ENCODE measurements at places on chromosomes 12 and 14.

- DNase-seq: no peak
These were observed 48.6 kb upstream of the YARS2 start for GRCh38 chr12:32804301-32804700.

- no peak for DNase-seq
These were observed 14.1 kb upstream of the LRP1-AS start for GRCh38 chr12:57161491-57161890.

DNA sequence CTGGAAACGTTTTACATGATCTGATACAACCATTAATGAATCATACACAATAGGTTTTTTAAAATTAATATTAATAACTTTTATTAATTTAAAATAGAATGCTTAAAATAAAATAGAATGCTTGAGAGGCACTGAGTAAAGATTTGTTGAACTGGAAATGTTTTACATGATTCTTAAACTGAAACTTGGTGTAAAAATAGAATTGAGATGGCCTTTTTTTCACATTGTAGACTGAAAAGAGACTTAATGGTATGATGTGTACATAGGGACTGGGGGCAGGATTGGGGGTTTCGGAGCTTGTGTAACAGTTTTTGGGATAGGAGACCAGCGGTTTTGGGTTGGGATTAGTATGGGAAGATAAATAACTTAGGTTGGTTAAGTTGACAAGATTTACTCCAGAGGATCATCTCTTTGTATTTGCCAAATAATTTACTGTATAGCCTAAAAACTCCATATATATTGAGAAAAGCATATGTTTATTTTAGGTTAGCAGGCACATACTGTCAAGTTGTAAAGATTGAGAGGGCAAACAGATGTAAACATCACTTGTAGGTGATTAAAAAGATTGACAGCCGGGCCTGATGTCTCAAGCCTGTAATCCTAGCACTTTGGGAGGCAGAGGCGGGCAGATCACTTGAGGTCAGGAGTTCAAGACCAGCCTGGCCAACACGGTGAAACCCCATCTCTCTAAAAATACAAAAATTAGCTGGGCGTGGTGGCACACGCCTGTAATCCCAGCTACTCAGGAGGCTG is 2.0 kb upstream of the ZNF410 start:
- DNase-seq: no peak

DNA sequence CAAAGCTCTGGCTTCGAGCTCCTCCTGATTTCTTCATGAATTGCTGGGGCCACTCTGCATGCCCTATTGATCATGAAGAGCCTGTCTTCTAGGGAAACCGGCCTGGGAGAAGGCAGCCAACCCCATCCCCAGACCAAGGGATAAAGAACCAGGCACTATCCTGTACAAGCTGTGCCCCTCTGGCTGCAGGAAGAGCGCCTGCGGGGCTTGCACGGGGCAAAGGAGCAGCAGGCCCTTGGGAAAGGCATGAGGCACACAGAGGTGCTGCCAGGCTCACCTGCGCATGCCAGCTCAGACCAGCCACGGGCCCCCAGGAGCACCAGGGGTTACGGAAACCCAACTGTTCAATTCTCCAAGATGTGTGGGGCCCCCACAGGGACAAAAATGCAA is 2.1 kb downstream of the ITPK1 start:
- DNase-seq: peak; percentile 9

GRCh38 chr12:108273217-108273616 is 65.9 kb downstream of the CMKLR1 start:
- no peak for DNase-seq

GRCh38 chr14:92600318-92601053 is 86.9 kb downstream of the RIN3 start:
- DNase-seq: no peak

DNA sequence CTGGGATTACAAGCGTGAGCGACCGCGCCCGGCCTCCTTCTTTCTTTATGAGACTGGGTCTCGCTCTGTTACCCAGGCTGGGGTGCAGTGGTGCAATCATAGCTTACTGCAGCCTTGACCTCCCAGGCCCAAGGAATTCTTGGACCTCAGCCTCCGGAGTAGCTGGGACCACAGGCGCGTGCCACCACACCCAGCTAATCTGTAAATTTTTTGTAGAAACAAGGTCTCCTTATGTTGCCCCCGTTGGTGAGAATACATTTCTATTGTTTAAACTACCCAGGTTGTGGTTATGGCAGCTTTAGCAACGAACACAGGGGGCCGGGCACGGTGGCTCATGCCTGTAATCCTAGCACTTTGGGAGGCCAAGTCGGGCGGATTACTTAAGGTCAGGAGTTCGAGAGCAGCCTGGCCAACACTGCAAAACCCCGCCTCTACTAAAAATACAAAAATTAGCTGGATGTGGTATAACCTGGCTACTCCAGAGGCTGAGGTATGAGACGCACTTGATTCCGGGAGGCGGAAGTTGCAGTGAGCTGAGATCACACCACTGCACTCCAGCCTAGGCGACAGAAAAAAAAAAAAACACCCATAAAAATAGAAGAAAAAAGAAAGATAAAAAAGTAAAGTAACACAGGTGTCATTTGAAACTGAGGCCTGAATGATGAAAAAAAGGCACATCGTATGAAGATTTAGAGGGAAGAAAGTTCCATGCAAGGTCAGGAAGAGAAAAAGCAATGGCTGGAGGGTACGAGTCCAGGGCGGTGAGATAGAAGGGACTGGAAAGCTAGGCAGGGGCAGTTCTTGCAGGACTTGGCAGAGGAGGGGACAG is 977 bp upstream of the TMEM120B start:
- DNase-seq: no peak

DNA sequence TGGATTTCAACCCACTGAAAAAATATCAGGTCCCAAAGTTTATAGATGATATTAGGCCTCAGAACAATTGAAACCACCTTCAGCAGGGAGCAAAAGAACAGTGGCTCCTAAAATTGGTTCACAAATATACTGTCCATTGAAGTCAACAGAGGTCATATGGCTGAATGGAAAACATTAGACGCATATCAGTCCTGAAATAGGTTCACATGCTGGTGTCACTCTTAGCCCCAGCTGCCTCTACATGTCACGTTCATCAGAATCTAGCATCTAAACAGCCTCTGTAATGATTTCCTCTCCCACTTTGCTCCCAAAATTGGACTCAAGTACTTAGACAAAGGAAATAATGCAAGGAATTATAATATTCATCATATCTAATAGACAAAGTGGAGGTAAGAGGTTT is 8.7 kb downstream of the FLRT2 start:
- no peak for DNase-seq

DNA sequence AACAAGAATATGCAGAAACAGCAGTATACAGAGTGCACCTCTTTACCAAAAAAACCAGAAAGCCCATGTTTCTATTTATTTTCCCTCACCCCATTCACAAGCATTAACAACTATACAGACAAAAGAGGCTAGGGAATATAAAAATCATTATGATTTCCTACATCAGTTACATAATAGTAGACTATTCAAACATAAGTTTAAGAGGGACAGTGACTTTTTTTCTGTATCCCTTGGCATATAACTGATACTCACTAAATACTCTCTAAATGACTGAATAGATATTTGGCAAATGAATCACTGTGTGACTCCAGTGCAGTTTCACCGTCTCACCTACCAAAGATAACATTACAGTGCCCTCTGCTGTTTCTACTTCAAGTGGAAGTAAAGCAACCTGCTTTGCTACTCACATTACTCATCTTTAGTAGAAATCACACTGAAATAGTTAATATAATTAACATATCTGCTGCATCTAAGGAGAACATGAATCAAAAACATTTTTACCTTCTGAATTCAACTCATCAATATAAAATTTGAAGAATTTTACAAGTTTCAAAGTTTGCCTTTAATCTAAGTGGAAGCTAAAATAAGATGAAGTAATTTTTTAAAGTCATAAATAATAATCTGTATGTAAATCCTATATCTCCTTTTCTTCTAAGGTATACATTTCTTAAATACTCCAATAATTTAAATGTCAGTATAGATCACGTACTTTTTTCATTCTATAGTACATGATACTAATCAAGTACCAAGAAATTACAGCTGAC is 103.8 kb downstream of the OSBPL8 start:
- DNase-seq: peak; percentile 27

- DNase-seq: no peak
These were observed 9.3 kb downstream of the GXYLT1 start for GRCh38 chr12:42135259-42135814.

DNA sequence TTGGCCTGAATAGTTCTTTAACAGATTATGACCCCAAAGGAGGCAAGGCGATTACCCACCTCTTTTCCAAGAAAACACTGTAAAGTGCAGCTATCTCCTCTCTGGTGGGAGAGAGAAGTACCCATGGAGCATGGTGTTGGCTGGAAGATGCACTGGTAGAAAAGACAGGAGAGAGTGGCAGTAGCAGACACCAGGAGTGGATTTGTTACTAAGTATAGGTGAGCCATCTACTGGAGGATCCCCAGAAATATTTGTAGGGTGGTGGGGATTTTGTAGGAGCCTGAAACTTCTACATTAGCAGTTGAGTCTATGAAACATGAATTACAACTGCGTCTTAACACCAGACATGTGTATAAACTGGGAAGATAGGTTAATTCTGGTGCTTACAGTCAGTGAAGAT is 148.0 kb downstream of the SLC38A4 start:
- DNase-seq: no peak

DNA sequence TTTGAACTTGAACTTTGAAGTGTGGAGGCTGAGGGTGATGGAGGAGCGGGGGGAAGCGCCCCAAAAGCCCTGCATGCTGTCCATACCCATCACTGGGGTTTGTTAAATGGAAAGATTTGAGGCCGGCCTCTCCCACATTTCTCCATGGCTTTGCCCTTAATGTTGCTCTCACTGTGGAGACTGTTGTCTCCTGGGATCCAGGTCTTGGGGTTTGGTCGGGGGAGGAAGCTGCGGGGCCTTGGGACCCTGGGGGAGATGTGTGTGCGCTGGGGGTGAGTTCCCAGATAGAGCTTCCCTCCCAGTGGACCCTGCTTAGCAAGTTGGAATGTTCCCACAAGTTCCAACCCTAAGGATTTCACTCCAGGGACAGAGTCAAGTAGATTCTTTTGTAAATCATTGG is 28.0 kb upstream of the LRTM2 start:
- no peak for DNase-seq

- no peak for DNase-seq
These were observed 133.4 kb upstream of the RAP1B start for GRCh38 chr12:68477261-68477772.

DNA sequence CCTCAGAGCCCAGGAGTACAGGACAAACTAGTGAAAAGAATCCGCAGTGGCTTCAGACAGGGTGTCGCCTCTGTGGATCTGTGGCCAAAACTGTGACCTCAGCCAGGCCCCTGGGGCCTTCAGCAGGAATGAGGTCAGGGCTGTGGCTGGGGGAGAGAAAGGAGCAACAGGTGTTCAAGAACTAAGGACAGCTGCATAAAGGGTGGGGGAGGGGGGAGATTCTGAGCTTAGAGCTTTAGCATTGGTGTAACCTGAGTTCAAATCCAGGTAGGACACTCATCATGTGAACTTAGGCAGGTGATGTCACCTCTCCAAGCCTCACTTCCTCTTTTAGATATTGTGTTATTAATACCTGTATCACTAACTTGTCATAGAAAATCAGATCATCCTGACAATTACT is 40.9 kb upstream of the CORO1C start:
- DNase-seq: no peak

- DNase-seq: no peak
These were observed 3.0 kb upstream of the C1RL start for GRCh38 chr12:7112041-7112440.

DNA sequence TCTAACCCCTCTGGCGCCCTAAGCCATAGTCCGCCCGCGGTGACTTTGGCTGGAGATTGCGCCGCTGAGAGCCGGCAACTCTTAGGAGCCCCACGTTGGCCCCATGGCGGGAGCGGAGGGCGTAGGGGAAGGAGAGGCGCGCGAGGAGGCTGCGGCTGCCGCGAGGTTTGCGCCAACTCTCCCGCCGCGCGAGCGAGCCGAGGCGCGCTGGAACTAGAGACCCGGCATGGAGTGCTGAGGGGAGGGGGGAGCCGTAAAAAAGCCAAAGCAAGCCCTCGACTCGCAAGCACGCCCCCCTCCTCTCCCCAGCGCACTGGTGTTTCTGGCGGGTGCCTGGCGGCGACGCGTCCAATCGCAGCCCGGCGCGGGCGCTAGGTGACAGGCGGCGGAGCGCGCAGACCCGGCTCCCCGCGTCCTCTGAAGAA is at the start of gene SYT10:
TSS of gene SYT10 (minus strand) at position 233 of the 425 bp plus-strand sequence. CDS start 297 bp downstream, outside the sequence.
- DNase-seq: no peak

GRCh38 chr12:4943067-4943937 is 33.6 kb downstream of the KCNA1 start:
- DNase-seq: no peak

DNA sequence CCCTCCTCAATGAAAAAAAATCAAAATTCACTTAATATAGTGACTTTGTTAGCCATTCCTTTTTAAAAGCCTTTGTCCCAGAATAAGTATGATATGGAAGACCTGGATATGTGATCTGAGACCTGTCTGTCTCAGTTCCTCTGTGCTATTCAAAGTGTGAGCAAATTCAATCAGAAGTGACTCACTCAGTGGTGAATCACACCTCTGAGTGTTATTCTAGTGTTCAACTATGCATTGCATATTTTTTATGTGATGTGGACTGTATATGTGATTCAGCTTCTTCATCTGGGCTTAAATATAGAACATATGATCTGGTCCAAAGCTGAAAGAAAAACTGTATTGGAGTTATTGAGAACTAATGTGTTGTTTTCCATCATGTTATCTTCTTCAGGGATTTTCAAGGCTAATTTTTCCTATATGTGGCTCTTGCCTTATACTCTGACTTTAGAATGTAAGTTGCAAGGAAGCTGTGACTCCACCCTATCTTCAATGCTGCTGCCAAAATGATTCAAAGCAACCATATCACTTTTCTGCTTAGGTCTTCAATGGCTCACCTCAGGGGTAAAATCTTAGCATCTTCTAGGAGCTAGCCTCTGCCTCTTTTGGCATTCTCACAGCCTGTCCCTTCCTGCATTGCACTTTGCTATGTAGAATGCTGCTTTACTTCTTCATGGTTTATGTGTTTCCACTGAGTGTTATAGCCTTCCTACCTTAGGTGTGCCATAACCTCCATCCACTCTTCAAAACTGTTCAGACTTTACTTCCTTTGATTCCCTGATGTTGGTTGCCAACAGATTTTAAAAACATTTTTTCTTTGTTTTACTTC is 169.8 kb downstream of the OTOGL start:
- DNase-seq: no peak

DNA sequence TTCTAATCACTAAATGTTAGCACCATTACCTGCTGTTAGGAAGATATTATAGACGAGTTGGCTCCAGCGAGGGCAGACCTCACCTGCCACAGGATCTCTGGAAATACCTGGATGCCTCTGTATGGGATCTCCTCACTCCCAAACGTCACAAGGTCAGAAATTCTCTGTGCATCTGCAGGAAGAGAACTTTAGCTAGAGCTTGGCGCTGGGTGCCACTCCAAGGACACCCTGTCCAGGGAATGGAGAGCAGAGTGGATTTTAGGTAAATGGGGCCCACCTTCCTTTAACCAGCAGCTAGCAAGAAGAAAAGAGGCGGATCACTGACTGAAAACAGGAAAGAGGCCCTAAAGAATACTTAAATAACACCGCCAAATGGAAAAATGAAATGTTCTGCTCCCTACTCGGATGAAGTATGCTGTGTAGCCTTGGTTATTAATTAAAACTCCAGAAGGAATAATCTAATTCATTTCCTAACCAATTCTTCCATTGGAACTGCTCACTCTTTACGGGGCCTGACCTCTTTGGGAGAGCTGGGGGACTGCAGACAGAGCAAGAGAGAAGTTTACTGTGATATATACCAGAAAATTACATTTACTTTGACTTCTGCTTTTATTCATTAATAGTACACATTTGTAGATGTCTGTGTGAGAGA is 4.2 kb upstream of the FOXG1 start:
- no peak for DNase-seq

GRCh38 chr12:79687711-79688260 is 3.0 kb downstream of the PAWR start:
- no peak for DNase-seq

Data from activated naive CD4-positive, alpha-beta T cell treated with anti-CD3 and anti-CD28 coated beads, Interleukin-2, amount 50 U/mL, for 72 hours (primary cell).